Lung (tissue), 17 donors: ENCODE measurements at places on chromosomes 1 and 21. TPM values are rescaled to one million over a fixed set of nuclear protein-coding genes. Genes with fewer than 3 reads are reported as not detected.

The CYP4Z1 gene
- total RNA-seq: 1.3 TPM

DNA sequence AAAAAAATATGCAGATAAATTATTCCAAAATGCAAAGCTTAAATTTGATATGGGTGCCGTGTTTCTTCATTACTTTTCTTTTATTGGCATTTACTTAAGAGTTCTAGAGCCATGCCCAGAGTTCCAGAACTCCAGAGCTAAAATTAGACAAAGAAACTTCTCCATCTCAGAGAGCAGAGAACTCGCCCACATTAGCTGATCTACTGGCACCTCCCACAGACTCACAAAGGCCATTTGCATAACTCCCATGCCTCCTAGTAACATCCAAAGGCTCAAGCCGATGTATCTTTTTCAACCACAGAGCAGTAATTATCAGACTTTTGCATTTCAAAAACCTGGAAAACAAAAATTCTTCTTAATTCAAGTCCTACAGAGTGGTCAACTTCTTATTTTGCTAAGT is 323.8 kb upstream of the ST6GALNAC5 start:
- no peak overlapping the region for H3K27ac ChIP-seq
- no peak for DNase-seq
- H3K4me3 ChIP-seq: no peak overlapping the region
- H3K36me3 ChIP-seq: no peaks in the 10 kb centered on the region
- no peaks in the 10 kb centered on the region for H3K4me1 ChIP-seq
- no peaks in the 10 kb centered on the region for H3K27me3 ChIP-seq

- H3K4me1 ChIP-seq: no peaks in the 10 kb centered on the region
- no peak for DNase-seq
- no peaks in the 10 kb centered on the region for H3K36me3 ChIP-seq
These were observed 29.5 kb downstream of the PEX14 start for GRCh38 chr1:10504249-10504648.

DNA sequence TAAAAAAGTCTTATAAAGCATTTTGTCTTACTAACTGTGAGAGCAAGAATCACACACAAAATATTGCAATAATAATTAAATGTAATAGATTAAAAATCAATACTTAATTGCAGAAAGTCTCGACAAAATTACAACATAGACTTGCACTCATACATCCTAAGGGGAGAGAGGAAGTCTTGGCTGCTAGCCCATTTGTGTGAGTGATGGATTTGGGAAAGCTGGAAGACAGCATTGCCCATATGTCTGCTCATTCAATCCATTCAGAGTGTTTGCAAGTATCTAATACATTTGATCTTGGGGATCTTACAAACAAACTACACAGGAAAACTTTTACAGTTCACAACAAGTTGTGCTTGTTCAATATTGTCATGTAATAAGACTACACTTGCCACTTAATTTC is 140.5 kb downstream of the COL11A1 start:
- no peak overlapping the region for H3K27ac ChIP-seq
- H3K27me3 ChIP-seq: no peaks in the 10 kb centered on the region
- H3K4me1 ChIP-seq: no peaks in the 10 kb centered on the region
- no peaks in the 10 kb centered on the region for H3K36me3 ChIP-seq
- H3K4me3 ChIP-seq: no peak overlapping the region

The SLC5A9 gene
- total RNA-seq: 1.4 TPM

DNA sequence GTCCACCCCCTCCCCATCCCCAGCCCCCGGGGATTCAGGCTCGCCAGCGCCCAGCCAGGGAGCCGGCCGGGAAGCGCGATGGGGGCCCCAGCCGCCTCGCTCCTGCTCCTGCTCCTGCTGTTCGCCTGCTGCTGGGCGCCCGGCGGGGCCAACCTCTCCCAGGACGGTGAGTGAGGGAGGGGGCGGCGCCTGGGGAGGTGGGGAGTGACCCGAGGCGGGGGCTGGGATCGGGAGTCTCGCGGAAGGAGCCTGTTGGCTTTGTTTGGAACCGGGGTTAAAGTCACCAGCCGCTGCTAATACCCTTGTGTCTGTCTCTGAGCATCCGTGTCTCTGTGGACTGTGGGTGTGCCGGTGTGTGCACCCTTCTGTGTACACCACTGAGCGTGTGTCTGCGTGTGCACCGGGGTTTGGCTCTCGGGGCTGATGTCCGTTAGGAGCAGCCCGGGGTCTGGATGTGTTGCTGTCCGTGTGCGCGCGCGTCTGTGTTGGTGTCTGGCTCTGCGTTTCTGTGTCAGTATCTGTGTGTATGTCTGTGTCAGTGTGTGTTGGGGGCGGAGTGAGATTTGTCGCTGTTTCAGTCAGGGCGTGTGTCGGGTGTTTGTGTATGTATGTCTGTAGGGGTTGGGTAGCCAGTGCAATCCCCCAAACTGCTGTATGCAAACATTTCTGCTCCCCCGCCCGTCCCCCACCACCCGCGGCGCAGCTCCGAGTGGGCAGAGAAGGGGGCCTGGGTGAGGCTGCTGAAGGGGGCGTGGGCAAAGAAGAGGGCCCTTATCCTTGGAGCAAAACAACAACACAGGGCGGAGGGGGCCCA is 480 bp downstream of the CADM3 start:
- H3K4me1 ChIP-seq: no peaks in the 10 kb centered on the region
- no peaks in the 10 kb centered on the region for H3K27me3 ChIP-seq
- no peak overlapping the region for H3K27ac ChIP-seq
- H3K4me3 ChIP-seq: no peak overlapping the region
- no peaks in the 10 kb centered on the region for H3K36me3 ChIP-seq
- DNase-seq: peak; percentile 24

The FTCD gene
- total RNA-seq: 0.43 TPM

GRCh38 chr1:10561955-10562354 is 87.2 kb downstream of the PEX14 start:
- no peaks in the 10 kb centered on the region for H3K36me3 ChIP-seq
- H3K4me3 ChIP-seq: no peak overlapping the region
- H3K4me1 ChIP-seq: no peaks in the 10 kb centered on the region
- DNase-seq: no peak
- no peaks in the 10 kb centered on the region for H3K27me3 ChIP-seq
- H3K27ac ChIP-seq: no peak overlapping the region

GRCh38 chr1:119286587-119287181 is 81.9 kb upstream of the HAO2 start:
- no peaks in the 10 kb centered on the region for H3K4me1 ChIP-seq
- no peak overlapping the region for H3K27ac ChIP-seq
- H3K36me3 ChIP-seq: no peaks in the 10 kb centered on the region
- H3K27me3 ChIP-seq: no peaks in the 10 kb centered on the region

DNA sequence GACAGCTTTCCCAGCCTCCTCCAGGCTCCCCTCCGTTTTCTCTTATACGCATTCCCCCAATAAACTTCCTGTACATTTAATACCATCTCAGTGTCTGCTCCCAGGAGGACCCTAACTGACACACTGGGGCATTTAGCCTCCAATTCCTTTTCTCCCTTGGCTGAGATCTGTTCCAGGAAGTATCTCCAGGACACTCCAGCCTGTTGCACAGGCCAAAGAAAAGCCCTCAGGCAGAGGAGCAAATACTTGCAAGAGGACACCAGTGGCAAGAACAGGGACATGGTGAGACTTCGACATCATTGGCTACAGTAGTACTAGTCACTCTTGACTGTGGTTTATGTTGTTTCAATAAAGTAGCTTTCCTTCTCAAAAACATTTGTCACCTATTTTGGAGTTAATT is 4.7 kb upstream of the SYNJ1 start:
- peaks cover 17% of the 10 kb centered on the region for H3K36me3 ChIP-seq
- H3K27me3 ChIP-seq: no peaks in the 10 kb centered on the region
- H3K4me1 ChIP-seq: peaks cover 7% of the 10 kb centered on the region
- DNase-seq: no peak

- H3K4me1 ChIP-seq: peaks cover 29% of the 10 kb centered on the region
- no peak overlapping the region for H3K27ac ChIP-seq
- H3K36me3 ChIP-seq: no peaks in the 10 kb centered on the region
- H3K4me3 ChIP-seq: no peak overlapping the region
- H3K27me3 ChIP-seq: no peaks in the 10 kb centered on the region
These were observed 30.8 kb downstream of the IER5 start for GRCh38 chr1:181119093-181119989.

The RGS16 gene
- 12.3 TPM for total RNA-seq

GRCh38 chr1:60118085-60118484 is 44.5 kb upstream of the C1orf87 start:
- H3K4me3 ChIP-seq: no peak overlapping the region
- no peaks in the 10 kb centered on the region for H3K4me1 ChIP-seq
- no peak overlapping the region for H3K27ac ChIP-seq
- DNase-seq: no peak
- no peaks in the 10 kb centered on the region for H3K27me3 ChIP-seq

DNA sequence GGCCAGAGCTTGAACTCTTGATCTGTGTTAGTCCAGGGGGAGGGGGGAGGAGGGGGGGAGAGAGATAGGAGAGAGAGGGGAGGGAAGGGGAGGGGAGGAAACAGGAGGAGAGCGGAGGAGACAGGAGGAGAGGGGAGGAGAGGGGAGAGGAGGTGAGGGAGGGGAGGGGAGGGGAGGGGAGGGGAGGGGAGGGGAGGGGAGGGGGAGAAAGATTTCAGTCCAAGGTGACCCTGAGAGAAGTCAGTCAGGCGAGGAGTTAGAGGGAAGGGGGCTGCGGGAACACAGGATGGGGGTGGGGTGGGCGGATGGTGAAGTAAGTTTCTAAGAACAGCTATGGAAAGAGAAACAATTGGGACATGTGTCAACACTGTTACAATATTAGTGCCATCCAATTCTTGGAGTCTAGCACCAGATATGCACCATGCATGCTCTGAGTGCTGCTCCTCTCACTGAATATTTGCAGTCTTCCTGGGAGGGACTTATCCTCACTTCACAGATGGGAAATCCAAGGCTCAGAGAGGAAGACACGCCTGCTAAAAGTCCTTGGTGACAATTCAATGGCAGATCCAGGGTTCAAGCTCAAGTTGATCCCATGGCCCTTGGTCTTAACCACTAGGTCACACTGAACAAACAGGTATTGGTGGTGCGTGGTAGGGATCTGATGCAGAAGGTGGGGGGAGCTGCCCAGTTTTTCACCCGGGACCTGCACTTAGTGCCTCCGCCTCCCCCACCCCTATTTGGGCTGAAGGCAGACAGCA is 42.5 kb upstream of the ECE1 start:
- peaks cover 36% of the 10 kb centered on the region for H3K4me1 ChIP-seq
- DNase-seq: no peak
- no peak overlapping the region for H3K4me3 ChIP-seq
- H3K27ac ChIP-seq: peak overlapping the region; percentile 17
- peaks cover 3% of the 10 kb centered on the region for H3K36me3 ChIP-seq

The CLCA2 gene
- 0.17 TPM for total RNA-seq

DNA sequence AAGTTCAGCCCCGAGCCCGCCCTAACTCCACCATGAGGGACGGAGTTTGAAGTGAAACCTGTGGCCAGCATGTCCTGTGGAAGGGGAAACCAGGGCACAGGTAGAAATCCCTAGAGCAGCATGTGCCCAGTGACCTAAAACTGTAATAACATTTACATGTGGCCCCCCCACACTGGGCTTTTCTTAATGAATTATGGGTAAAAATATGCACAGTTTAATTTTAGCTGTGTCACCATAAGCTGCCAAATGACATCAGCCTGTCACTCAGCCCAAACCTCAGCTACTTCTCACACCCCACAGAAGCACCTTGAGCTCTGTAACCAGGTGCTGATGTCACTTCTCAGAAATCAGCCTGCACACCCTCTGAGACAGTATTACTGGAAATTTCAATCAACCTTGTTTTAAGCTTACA is 50.0 kb upstream of the SLC19A1 start:
- no peak overlapping the region for H3K4me3 ChIP-seq
- H3K27ac ChIP-seq: peak overlapping the region; percentile 27
- no peaks in the 10 kb centered on the region for H3K27me3 ChIP-seq
- H3K4me1 ChIP-seq: peaks cover 3% of the 10 kb centered on the region
- DNase-seq: no peak

The PLXNA2 gene
- total RNA-seq: 37.7 TPM
